Activated naive CD4-positive, alpha-beta T cell (primary cell): ENCODE measurements at places on chromosomes 7 and 10.

GRCh38 chr10:75889051-75889450 is 457.6 kb downstream of the LRMDA start:
- DNase-seq: no peak

DNA sequence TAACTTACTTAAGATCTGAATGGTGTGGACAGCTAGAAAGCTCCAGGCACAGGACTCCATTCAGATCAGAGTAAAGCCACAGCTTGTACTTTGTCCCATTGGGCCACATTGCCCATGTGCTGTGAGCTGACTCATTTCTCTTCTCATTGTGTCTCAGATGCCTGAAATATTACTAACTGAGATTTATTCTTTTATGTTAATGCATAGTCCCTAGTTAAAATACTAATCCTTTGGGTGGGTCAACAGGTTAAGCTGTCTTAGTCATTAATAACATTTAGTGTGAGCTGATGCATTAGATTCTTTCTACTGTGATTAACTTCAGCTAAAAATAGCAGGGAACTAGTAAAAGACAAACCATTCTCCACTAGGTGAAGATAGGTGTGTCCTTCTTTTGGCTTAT is 104.7 kb upstream of the ARMC3 start:
- no peak for DNase-seq

GRCh38 chr10:73159038-73159648 is 8.7 kb downstream of the ECD start:
- DNase-seq: no peak

DNA sequence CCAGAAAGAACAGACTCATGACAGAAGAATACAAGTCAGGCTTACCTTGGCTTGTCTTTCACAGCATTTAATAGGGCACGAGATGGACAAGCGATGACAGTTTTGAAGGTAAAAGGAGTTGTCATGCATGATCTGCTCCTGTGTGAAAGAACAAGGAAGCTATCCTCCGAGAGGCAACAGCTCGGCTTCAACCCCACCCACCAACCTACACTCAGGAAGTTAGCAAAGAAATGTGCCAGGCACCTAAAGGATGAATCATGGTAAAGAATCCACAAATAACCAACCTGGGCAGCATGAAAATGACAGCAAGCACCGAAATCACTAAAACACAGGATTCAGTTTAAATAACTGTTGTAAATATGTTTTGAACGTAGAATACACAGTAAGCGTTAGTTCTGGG is 700.2 kb downstream of the TYW1 start:
- no peak for DNase-seq

GRCh38 chr7:12898620-12899019 is 211.2 kb downstream of the ARL4A start:
- no peak for DNase-seq

DNA sequence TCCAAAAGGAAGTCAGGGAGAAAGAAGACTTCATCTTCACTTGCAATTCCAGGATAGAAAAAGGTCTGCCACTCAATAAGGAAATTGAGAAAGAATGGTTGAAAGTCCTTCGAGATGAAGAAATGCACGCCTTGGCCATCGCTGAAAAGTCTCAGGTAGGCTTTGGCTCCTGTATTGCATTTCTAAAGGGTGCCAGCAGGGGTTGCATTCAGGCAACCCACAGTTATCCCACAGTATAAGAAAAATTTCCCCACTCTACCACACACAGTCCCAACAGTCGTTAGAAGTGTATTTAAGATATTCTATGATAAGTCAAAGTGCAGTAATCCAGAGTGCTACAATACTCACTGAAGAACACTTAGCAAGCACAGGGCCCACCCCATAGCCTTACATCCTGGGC is 93.4 kb upstream of the FGL2 start:
- DNase-seq: no peak

GRCh38 chr7:92276460-92276864 is 30.7 kb downstream of the ANKIB1 start:
- DNase-seq: no peak

DNA sequence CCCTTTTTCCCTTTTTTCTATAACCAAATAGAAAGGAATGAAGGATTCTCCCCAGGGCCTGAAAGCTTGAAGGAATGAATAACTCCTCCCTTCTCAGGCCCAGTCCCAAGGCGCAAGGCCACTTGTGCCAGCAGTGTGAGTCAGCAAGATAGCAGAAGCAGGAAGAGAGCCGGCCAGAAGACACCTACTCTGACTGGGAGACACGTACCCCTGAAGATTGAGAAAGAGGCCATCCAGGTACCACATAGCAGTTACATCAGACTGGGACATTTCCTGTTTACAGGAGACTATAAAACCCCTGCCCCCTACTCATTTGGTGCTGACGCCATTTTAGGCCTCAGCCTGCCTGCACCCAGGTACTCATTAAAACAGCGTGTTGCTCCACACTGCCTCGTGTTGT is 65.5 kb downstream of the LRRC17 start:
- DNase-seq: no peak

GRCh38 chr10:89427629-89428028 is 13.3 kb downstream of the IFIT5 start:
- no peak for DNase-seq

DNA sequence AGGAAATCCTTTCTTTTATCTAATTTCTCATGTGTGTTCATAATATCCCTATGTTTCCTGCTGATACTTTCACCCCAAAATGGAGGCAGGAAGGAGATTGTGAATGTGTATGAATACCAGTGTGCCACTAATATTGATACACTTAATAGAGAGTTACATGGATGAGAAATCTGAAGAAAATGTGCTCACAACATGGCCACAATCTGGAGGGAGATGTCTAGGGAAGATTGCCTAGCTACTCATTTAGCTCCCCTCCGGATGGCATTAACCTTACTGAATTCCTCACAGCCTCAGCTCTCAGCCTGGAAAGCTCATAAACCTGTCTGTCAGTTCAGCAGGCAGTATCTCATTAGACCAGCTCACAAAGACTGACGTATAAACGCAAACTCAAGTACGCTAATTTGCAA is 23.4 kb upstream of the DMTF1 start:
- no peak for DNase-seq

- no peak for DNase-seq
These were observed 239.6 kb upstream of the STEAP1 start for GRCh38 chr7:89914711-89915110.

GRCh38 chr7:35424869-35425495 is 171.1 kb upstream of the TBX20 start:
- DNase-seq: peak; percentile 34

DNA sequence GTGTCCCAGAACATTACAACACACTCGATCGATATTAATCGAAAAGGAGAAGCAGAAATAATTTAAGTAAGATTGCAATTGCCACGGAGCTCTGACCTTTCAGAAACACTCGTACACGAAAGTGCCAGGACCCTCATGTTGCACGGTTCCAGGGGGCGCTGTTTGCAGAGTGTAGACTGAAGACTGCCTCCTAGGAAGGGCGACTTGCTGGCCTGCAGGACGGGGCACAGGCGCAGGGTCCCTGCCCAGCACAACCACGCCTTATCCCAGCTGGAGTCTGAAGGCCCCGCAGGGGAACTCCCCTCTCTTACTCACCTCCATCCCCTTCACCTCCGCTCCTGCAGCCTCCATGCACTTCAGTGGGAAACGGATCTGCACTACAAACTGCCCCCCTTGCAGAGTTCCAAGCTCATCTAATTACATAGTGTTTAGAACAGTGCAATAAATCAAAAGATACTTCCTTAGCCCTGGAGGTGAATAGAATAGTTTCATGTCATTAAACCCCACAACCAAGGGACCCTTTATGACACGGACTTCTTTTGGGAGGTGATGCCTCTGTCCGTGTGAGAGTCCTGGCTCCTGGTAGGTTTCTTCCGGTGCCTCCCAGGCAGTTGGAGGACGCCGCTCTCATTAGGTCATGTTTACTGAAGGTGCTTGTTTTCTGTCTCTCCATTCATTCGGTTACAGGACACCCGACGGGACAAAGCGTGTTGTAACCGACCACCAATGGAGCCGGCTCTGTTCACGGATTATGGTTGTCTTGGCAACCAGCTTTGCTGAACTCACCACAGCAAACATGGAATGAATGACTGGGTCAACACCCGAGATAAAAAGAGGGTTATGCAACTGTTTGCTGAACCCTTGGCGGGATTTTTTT is 262.2 kb downstream of the BAMBI start:
- no peak for DNase-seq

GRCh38 chr10:17227367-17228090 is 512 bp upstream of the VIM start:
- DNase-seq: no peak

DNA sequence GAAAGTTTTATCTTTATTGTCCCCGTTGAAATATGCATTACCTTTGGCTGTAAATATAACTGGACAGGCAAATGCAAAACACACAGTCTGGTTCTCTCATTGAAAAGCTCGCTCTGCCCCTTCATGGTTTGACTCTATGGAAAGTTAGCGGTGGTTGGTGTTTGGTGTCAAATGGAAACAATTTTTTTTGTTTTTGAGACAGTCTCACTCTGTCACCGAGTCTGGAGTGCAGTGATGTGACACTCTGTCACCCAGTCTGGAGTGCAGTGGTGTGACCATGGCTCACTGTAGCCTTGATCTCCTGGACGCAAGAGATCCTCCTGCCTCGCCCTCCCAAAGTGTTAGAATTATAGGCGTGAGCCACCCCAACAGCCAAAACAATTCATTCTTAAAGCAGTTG is 149.7 kb downstream of the LRRC4 start:
- DNase-seq: no peak

DNA sequence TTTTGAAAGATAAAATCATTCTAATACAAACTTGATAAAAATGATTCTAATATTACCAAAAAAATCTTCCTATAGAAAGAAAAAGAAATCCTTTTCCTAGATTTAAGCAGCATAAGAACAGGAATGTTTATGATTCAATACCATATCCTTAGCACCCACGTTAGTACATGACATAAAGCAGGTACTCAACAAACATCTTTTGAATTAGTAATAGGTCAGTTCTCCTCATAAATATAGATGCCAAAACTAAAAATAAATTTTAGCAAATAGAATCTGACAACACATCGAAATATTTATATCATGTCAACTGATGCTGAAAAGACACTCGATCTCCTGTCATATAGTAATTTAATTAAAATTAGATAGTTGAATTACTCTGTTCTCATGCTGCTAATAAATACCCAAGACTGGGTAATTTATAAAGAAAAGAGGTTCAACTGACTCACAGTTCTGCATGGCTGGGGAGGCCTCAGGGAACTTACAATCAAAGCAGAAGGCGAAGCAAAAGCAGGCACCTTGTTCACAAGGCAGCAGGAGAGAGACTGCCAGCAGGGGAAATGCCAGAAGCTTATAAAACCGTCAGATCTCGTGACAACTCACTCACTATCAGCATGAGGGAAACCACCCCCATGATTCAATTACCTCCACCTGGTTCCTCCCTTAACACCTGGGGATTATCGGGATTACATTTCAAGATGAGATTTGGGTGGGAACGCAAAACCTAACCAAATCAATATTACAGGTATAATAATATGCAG is 191.8 kb downstream of the HTR7 start:
- no peak for DNase-seq

DNA sequence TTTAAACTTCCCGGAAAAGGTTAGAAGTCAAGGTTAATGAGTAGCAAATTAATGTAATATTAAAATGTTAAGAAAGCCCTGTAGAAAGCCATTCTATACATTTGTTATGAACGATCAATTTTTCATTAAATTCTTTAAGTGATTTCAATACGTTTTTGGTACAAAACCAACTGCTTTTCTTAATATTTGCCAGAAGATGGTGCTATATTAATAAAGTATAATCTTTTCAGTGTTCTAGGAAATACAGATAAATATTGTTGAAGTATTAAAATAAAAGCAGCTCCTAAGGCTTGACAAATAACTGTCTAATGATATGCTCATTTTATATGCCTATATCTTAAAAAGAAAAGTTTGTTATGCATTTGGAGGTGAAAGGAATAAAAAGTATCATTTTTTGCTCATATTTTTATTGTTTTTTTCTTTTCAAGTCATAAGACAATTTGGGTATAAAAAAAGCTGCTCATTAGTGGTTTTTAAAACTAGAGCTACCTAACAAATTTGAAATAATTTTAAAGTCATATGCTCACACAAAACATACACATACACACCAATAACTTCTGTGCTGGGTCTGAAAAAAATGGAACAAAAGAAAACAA is 130.3 kb upstream of the POT1 start:
- DNase-seq: no peak

DNA sequence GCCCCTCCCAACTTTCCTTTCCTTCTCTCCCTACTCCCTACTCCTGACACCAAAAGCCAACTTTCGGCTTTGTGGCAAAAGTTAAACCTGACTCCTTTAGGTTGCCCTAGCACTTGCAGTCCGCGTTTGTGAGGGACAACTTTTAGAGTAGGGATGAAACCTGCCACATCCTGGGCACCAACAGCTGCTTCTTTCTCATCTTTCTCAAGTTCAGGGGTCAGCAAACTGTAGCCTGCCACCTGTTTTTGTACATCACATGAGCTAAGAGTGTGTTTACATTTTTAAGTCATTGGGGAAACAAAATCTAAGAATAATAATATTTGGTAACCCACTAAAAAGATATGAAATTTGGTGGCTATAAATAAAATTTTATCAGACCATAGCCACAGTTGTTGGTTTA is 660.6 kb downstream of the KCNMA1 start:
- DNase-seq: no peak

GRCh38 chr7:149776289-149776688 is 2.9 kb upstream of the ZNF467 start:
- DNase-seq: no peak

DNA sequence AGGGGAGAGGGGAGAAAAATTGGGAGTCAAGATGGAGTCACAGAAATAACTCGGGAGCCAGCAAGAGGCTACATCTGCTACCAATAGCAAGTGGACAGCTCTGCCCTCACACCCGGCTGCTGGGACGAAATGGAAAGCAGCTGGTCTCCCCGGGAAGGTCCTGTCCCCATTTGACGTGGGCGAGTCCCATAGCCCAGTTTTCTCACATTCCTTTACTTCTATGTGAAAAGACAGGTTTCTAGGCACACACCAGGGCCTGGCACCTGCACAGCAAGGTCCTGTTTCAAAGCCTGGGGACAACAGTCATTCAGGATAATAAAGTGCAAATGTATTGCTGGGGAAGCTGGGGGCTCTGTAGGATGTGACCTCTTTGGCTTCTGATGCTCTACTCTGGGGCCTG is 162.6 kb downstream of the OAT start:
- no peak for DNase-seq

- no peak for DNase-seq
These were observed 10.7 kb downstream of the CYP2E1 start for GRCh38 chr10:133537546-133538545.

DNA sequence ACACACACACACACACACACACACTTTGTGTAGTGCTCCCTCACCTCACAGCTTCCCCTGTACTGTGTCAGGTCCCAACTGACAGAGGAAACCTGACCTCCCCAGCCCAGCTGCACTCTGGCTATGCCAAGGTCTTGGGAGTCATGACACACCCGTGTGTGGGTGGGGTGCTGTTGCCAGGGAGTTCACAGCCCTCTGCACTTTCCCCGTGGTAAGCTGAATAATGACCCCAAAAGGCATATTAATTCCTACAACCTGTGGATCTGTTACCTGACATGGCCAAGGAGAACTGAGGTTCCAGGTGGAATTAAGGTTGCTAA is 8.9 kb upstream of the NANOS1 start:
- no peak for DNase-seq

GRCh38 chr7:5546626-5547025 is 123.0 kb upstream of the TNRC18 start:
- DNase-seq: no peak

GRCh38 chr10:21675157-21675796 is 141.2 kb downstream of the MLLT10 start:
- peak; percentile 2 for DNase-seq
